Activated T-cell treated with anti-CD3 and anti-CD28 coated beads for 48 hours (primary cell): ENCODE measurements at places on chromosomes 5 and 9.
A peak's percentile ranks its signal among the peaks of the same experiment; 100 is the strongest.

GRCh38 chr9:133235549-133236222, 26.6 kb upstream of the OBP2B start:
- no peak for DNase-seq

GRCh38 chr5:138241688-138242571, 28.8 kb upstream of the CDC23 start:
- DNase-seq: no peak

DNA sequence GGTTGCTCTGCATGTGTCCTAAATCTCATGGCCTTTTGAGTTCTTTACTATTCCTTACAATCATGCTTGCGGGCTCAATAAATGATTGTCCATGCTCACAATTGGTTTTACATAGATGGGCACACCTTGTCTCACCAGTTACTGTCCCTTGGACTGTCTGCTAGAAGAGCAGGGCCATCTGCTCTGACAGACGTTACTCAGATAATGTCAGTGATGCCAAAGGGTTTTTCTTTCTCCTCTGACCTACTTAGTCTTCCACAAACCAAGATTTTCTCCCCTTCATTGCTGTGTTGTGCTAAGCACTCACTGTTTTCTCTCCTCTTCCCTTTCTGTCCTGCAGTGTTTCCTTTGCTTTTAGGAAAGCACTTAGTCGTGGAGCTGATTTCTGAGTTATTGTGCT, 562.3 kb downstream of the KIF4B start:
- DNase-seq: no peak

DNA sequence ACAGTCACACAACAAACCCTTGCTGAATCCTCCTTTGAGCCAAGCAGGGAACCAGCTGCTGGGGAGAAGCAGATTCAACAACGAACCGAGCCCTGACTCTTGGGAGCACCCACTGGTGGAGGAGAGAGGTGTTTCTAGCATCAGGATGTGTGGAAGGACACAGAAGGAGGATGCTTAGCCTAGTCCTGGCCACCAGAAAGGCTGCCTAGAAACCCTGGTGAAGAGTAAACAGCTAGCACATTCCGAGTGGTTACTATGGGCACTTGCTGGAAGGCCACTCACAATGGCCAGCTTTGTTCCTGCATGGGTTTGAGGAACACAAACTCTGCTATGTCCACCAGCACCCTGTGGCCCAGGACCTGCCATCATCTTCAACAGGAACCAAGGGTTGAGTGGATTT, 1.8 kb downstream of the TIFAB start:
- no peak for DNase-seq

DNA sequence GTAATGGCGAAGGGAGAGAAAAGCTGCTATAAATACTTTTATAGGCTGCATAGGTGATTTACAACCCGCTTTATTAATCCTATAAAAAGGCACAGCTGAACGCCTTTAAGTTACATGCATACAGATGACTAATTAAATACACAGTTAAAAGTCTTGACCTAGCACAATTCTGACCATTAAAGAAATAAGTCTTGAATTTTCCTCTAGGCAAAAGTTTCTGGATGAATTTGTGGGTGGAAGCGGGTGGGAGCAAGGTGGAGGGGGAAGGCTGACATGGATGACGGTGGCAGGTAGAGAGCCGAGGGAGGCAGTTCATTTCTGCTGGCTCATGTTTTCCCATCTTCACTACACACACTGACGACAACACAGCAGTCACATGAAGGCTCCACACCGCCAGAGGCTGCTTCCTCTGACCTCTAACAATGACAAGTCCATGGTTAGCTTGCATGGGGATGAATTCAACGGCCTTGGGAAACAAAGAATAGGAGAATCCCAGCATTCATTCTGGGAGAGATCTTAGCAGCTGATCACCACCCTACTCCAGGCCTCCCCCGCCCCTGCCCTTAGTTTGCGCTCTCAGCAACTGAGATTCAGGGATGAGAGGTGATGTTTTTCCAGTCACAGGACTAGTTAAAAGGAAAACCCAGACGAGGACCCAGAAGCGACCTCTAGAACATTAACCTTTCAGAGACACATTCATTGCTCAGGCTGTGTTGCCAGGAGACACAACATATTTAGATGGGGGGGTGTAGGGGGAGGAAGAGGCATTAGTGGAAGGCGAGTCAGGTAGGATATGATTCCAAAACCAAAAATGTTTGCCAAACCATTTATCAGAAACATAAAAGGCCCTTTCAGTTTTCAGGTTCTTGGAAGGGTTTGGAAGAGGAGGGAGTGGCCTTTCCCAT, 329.3 kb downstream of the PIK3R1 start:
- DNase-seq: no peak

DNA sequence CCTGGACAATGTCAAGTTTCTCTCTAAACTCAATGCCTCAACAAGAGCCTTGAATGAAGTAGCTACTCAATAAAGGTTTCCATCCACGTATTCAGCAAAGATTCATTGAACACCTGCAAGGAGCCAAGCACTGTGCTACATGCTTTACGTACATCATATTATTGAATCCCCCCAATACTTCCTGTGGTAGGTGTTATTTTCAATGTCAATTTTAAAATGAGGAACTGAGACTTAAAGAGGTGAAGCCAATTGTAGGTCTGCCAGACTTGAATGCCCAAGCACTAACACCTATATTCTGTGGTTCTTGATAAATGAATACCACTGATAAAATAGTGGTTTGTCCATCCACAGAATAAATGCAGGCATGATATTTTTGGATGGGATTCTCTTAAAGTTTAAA, 162.3 kb downstream of the DRD1 start:
- DNase-seq: no peak

GRCh38 chr9:98086461-98086860, 29.9 kb downstream of the NANS start:
- DNase-seq: no peak

GRCh38 chr5:74665273-74665672, 19.8 kb upstream of the HEXB start:
- no peak for DNase-seq

DNA sequence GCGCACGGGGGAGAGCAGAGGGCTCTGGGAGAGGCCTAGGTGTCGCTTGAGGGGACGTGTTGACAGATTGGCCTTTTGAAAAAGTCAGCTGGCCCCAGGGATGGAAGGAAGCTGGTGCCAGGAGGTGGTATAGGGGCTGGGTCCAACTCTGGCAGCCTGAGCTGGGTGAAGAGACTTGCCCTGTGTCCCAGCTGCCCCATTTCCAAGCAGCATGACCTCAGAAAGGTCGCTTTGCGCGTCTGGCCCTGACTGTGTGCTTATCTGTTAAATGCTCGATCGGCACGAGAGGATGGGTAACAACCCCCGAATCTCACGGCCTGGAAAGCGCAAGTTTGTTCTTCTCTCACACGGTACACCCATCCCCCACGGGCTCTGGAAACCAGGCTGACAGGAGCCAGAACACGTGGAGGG, 31.2 kb upstream of the LAMC3 start:
- DNase-seq: no peak

GRCh38 chr5:156109317-156110023, 217.5 kb upstream of the SGCD start:
- DNase-seq: no peak

DNA sequence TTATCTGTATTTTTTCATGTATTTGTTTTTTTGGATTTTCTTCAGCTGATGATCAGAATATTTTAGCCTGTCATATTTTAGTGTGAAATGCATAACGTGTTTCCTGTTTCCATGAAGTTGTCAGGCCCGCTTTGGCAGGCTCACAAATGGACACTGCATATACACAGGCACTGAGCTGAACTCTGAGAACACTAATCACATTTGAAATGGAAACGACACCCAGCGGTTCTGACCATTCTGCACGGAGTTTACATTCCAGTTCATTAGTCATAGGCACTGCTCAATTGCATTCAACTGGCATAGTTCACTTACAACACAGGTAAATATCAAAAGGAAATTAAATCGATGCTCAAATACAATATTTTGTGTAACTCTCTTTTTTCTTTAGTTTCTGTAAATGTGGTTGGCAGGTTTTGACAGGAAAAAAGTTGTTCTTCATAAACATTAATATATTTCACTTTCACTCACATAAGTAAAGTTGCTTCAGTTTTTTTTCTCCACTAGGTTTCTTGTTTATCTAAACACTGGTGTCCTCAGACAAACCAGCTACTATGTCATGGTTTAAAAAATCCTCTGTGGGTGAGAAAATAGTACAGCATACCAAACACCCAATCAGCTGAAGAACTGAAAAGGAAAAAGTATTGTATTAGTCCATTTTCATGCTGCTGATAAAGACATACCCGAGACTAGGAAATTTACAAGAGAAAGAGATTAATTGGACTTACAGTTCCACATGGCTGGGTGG, 559.0 kb upstream of the DAP start:
- DNase-seq: no peak

DNA sequence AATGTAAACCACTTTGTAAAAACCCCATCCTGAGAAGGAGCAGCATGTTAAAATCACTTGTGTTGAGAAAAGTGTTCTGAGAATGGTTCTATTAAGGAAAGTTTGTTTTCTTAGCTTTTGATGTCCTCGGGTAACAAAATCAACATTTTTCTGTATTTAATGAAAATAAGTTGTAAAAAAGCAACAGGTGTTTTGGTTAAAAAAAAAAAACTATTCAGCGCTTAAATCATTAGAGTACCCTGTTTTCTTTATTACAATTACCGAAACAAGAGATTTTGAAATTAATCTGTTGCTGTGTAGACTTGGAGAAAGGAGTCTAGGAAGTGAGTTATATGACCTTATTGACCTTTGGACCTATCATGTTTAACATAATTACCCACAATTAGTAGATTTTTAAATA, 167.7 kb downstream of the XRCC4 start:
- no peak for DNase-seq

DNA sequence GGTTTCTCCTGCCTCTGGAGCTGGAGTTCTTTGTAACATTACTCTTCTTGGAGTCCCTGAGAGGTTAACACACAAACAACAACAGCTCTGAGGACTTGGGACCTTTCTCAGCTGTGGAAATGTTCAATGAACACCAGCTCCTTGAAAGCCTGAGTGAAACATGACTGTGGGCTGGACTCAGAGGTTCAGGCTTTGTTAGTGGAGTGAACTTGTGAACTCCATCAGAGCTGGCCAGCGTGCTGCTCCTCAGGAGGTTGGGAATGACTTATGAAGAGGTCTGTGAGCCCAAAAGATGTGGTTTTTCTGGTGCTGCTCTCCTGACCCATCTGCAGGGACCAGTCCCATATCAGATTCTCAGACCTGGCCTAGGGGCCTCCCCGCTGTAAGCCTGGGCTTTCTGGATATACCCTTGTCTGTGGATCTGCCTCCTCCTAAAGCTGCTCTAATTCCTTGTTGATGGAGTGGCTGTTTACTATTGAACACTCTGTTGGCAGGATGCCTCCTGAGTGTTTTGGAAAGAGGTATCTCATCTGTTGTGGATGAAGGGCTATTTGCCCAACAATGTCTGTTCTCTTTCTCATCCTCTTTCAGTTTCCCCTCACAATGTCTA, 170.0 kb upstream of the GDNF start:
- no peak for DNase-seq

GRCh38 chr5:146467760-146468159, 20.6 kb downstream of the TCERG1 start:
- no peak for DNase-seq

DNA sequence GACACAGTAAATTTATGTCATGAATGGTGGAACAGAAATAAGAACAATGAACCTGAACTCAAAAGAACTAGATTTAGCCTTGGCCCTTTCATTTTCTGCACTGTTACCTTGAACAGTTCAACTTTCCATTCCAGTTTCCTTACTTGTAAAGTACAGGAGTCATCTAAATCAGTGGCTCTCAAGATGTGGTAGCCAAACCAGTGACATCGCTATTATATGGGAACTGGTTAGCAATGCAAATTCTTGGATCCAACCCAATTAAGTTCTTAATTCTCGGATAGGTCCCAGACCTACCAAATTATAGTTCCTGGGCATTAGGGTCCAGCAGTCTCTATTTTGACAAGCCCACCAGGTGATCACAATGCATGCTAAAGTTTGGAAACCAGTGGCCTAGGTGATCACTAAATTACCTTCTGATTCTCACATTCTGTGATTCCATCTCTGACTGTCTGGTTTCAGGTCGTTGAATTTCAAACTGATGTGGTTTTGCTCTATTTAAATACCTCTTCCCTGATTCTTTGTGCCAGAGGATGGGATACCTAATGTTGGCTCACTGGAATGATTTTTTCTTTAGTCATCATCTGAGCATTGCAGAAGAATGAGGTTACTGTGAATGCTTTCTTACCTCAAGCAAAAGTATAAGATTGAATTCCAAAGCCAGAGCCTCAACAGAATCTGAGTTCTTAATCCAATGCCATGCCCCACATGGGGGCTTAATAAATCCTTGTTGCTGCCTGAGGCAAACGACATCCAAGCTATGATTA, 253.8 kb downstream of the ENC1 start:
- DNase-seq: no peak

DNA sequence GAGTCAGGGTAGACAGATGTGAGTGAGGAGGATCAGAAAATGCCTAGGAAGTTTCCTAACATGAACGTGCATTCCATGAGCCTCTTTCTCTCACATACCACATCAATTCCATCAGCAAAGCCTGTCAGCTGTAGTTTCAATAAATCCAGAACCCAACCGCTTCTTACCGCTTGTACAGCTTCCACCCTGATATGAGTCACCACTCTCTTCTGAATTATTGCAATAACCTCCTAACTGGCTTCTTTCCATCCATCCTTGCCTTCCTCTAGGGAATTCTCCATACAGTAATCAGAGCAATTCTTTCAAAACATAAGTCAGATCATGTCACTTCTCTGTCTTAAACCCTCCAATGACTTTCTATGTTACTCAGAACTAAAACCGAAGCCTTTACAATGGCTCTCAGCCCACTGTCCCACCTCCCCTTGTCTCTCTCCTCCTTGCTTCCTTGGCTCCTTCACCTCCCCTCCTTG, 8.1 kb upstream of the RAD23B start:
- DNase-seq: no peak

- peak; percentile 4 for DNase-seq
Observed at GRCh38 chr9:130499804-130500263, 55.1 kb downstream of the ASS1 start.

DNA sequence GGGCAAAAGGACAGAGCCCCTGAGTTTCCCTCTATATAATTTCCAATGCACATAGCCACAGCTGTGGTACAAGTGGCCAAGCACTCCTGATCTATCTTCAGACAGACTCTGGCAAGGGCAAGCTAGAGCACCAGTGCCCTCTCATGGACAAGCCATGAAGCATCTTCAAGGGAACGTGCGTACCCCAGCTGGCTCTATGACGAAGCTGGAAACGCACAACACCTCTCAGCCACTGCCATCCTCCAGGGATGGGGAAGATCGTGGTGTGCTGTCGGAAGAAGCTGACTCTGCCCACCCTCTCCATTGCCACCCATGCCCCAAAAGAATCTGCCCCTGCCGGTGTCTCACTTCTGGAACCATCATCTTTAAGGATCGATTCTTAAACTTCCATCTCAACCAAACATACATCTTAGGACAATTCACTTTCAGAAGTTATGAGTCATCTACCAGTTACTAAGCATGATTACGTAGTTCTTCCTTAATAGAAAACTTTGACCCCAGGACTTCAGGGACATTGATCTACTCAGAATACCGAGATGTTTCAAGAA, 482.9 kb downstream of the AGTPBP1 start:
- DNase-seq: peak; percentile 7

GRCh38 chr9:7234144-7234543, 476.4 kb downstream of the KDM4C start:
- DNase-seq: peak; percentile 46
